ENCODE measurements at places on chromosomes 6 and 20. TPM values are rescaled to one million over a fixed set of nuclear protein-coding genes. Genes with fewer than 3 reads are reported as not detected.

DNA sequence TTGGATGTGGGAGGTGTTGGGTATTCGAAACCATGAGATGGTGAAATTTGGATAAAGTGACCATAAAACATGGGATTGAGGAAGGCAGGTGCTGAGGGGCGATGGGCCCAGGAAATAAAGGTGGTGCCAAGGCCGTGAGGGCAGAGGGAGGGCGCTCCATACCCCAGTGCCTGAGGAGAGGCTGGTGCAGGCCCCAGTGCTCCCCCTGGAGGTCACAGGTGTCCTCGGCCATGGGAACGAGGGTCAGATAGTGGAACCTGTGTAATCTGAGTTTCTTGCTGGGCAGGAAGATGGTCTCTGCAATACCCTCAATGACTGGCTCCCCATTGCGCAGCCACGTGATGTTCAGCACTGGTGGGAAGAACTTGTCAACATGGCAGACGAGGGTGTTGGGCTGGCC is 16.2 kb downstream of the HLA-DPB1 start:
- peak; percentile 22 for DNase-seq

DNA sequence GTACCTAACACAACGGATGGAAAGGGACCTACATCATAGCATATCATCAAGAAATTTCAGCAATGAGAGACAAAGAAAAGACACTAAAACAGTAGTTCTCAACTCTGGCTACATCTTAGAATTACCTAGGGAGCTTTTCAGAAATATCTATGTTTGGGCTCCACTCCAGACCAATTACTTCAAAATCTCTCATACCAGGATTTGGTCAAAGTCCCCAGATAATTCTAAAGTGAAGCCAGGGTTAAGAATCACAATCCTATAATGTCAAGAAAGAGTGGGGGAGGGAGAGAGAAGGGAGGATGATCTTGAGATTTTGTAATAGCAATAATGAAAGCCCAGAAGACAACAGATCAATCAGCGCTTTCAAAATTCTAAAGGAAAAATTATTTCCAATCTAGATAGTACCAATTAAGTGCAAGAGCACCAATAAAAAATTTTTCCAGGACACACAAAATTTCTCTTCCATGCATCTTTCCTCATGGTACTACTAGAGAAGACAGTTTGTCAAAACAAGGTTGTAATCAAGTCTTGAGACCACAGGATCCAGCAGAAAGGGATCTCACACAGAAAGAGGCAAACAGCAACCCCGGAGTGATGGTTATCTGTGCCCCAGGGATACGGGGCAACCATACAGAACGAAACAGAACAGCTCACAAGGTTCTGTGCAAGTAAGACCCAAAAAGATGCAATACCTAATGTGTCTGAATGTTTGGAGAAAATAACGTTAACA is 152.9 kb upstream of the DST start:
- DNase-seq: no peak

DNA sequence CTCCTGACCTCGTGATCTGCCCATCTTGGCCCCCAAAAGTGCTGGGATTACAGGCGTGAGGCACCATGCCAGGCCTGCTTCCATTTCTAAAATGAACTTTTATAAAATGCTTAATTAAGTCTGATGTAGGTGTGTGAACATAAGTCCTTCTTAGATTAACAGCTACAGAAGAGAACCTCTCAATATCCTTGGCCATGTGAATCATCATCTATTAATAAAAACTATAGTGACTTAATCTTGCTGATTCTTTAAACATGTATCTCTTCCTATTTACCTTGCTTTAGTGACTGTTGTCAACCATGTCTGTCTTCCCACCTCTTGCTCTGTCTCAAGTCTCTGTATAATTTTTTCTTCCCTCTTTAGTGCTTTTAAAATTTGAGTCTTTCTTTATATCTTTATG is 127.1 kb downstream of the JARID2 start:
- DNase-seq: no peak

The TOMM34 gene
- 22.2 TPM for total RNA-seq

GRCh38 chr20:4217349-4217841 is 202.0 kb upstream of the RNF24 start:
- no peak for DNase-seq

GRCh38 chr6:109241199-109241598 is 141.1 kb downstream of the CD164 start:
- no peak for DNase-seq

DNA sequence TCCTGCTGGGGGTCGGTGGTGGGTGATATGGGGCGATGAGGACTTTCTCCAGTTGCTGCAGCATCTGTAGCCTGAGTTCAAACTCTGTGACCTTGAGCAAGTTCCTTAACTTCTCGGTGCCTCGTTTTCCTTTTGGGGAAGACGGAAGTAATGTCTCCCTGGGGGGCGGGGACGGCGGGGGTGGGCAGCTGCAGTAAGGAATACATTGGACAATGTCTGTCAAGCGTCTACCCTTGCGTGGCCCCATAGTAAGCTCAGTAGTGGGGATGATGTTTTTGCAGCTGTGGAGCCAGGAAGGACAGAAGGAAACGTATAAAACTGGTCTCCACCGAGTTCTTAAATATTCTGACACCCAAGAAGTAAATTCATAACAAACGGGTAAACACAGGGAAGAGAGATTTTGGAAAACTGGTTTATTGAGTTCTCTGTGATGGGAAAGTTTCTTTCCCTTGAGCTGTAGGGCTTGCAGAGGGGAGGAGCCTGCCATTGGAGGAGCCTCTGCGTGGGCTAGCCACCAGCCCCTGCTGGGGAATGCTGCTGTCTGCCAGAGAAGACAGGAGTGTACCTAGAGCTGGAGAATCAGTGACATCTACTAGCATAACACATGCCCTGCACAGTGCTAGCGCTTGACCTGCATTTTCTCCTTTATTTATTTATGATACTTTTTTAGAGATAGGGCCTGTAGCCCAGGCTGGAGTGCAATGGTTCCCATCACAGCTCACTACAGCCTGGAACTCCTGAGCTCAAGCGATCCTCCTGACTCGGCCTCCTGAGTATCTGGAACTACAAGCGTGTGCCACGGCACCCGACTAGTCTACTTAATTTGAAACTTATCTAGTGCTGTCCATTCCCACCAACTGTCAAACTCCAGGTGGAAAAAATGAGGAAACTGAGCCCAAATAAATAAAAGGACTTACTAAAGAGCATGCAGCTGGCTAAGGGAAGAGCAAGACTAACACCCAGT is 1.2 kb upstream of the ACSS1 start:
- peak; percentile 44 for DNase-seq

DNA sequence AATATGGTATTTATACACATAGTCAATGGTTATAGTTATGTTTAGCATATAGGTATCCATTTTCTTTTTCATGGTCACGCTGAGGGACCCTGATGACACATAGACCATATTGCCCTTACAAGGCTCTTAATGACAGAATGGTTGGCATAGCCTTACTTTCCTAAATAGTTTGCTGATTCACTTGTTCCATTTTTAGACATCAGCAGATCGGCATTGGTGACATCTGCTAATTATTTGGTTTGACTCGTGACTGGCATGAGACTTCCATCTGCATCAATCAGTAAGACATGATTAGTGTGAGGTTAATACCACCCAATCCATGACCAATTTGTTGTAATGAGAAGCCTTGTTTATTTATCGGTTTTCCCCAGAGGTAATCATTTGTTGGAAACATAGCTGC is 309.7 kb downstream of the ALDH8A1 start:
- DNase-seq: no peak

DNA sequence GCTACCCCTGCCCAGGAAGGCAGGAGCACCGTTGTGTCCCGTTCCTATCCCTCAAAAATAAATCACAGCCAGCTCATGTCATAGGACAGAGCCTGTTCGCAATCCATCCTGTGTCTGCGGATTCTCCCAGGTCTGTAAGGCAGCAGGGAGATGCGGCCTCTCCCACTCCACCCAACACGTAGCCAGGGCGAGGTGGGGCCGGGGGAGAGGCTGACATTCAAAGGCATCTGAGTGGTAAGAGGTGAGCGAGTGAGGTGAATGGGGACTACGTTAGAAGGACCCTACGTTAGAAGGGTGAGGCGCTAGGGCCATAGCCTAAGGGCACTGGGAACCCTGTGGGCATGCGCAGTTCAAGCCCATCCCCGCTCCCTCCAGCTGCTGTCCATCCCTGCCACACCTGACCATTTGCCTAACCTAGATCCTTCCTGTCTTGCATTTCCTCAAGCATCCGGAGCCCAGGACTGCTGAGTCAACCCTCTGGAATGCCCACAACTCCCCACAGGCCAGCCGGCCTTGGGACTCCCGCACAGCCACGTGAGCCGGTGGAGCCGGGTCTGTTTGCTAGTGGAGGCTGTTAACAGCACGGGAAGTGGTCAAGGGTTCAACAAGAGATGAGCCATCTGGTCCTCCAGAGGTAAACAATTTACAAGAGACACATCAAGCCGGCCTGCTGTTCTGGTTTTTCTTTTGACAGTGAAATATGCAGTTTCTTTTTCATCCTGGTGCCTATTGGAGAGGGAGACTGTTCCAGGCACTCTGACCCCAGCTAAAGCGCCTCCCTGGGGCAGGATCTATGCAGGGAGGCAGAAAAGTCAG is 45.9 kb downstream of the RIPOR3 start:
- peak; percentile 90 for DNase-seq

DNA sequence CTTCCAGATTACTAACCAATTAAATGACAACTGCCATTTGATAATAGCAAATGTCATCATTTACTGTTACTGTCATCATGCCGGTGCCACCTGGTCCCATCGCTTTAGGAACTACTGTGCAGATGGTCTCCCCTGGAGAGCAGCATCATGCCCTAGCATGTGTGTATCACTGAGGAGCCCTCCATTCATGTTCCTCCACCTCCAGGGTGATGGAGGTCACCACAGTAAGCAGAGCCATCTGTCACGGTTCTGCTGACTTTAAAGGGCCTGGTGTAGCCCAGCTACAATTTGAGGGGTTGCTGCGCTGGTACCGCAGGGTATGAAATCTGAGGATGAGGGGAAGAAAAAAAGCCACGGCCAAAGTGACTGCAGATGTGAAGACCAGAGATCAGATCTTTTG is 118.8 kb upstream of the KCNK16 start:
- no peak for DNase-seq

Measured in dermis blood vessel endothelial cell (primary cell).